Fibroblast of skin of left quadriceps (primary cell): ENCODE measurements at places on chromosomes 2 and 18.

- DNase-seq: no peak
Measured at GRCh38 chr2:25073025-25073424, 31.1 kb downstream of the EFR3B start.

DNA sequence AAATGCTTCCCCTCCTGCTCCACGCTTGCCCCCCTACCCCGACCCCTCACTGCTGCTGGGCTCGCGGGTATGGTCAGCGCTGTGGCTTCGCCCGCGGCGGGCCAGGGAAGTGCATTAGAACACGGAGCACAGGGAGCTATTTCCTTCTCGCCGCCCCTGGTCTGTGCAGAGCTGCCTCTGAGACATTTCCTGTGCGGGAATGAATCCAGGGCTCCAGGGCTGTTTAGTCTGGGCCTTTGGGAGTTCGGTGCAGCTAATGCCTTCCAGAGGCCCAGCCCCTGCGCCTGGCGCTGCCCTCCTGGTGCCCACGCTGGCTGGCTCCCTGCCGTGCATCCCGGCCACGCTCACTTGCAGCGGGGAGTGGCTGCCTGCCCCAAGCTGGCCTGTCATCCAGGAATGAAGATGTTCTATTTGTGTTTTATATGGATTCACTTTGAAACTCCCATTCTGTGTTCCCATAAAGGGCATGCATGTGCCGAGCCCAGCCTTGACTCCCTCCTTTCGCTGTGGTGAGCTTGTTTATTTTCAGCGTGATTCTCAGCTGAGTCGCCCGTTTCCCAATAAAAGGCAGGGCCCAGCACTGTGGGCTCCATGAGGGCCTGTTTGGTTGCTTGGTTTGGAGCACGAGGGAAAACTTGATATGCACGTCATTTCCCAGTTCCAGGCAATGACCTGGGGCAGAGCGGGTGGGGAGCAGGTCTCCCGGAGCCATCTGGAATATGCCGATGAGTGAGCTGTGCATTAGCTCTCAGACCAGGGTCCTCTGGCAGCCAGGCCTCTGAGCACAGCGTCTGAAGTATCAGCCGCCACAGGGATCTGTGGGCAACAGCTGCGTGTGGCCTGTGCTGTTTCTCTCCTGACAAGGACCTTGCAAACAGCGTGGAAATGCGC lies 42.7 kb downstream of the SH3RF3 start:
- DNase-seq: peak; percentile 91

DNA sequence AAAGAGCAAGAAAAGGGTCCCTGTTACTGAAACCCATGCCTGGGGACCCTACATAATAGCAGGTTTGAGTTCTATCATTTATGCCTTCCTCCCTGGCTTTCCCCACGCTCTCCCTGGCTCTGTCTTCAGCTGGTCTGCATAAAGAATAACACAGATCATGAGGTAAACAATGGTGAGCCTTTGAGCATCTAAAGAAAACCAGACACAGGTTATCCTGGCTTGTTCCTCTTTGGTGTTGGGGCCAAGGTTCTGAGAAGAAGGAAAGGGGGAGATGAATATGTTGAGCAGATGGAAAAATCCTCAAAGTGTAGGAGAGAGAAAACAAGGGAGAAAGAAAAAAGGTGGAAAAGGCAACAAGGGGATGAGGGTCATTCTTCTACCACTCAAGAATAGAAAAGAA lies 127.3 kb downstream of the CABYR start:
- no peak for DNase-seq

- DNase-seq: no peak
Measured at GRCh38 chr2:174336501-174337336, 2.0 kb downstream of the SP9 start.

DNA sequence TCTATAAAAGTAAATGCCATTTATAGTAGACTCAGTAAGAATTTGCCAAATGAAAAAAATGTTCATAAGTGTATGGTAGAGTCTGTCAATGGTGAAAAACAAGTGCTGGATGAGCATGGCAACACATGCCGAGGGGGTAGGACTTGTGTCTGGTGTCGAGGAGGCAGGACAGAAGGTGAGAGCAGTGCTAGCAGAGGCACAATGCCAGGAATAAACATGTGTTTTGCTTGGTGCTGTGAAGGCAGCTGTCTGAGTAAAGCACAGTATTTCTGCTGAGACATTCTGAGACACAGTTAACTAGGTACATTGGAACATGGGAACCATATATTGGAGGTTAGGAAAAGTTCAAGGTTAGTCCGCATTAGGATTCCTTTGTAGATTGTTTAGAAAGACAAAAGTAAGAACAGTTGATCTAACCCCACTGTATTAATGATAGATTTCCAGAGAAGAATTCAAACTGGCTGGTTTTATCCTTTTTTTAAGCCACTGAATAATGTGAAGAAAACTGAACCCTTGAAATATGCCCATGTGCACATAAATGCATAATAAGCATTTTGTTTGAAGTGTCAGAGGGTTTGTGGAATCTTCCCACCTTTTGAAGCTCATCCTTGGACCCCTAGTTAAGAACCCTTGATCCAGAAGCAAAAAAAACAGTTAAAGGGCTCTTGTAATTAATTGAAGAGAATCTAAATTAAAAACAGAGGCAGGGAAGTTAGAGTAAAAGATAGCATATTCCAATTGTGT lies 7.1 kb downstream of the RBM45 start:
- no peak for DNase-seq

- DNase-seq: peak; percentile 54
Measured at GRCh38 chr18:68548904-68549870, 165.7 kb downstream of the TMX3 start.

- DNase-seq: no peak
Measured at GRCh38 chr2:105090091-105090490, 52.2 kb downstream of the MRPS9 start.

- DNase-seq: no peak
Measured at GRCh38 chr18:2258954-2259353, 312.4 kb downstream of the METTL4 start.

GRCh38 chr2:96131813-96132745 lies 6.2 kb downstream of the ASTL start:
- DNase-seq: no peak

DNA sequence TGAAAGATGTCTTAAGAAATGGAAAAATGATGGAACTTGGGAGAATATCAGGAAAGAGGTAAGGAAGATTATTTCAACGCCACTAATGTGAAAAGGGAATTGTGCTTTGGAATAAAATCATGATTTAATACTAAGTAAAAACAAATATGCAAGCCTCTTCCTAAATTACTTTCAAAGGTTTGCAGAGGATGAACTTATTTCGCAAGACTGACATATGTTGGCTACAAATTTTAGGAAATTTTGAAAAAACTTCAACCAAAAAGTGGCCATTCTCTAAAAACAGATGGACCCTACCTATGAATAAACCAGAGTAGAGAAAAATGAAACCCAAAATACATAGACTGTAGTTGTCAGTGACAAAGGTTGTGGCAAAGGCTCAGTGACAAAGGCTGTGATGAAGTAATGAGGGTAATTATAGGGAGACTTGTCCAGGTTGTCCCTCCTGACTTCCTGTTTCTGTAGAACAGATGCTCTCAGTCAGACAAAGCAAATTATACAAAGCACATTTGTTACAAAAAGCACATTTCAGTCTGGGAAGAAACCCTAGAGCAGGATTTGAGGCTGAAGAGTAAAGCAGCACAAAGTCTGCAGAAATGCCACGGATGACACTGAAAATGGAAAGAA lies 39.5 kb downstream of the SFT2D3 start:
- no peak for DNase-seq

- DNase-seq: peak; percentile 53
Measured at GRCh38 chr2:177143444-177143843, 69.2 kb upstream of the HNRNPA3 start.

GRCh38 chr2:50448556-50448955 lies 583.4 kb downstream of the NRXN1 start:
- no peak for DNase-seq

- no peak for DNase-seq
Measured at GRCh38 chr18:9016633-9017166, 85.8 kb upstream of the NDUFV2 start.

DNA sequence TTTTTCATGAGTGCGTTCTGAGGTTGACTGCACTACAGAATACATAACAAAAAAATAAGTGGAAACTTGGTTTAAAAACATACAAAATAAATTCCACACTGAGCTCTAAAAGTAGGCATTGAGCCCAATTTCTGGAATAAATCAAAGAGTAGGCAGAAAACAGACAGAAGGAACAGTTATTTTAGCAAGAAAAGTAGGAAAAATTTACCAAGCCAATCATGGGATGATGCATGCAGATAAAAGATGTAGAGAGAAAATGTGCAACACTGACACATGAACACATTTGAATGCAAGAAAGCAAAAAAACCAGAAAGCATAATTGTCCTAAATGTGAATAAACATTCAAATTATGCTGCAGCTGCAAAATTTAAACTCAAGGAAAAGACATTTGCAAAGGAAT lies 308.3 kb downstream of the DLGAP1 start:
- DNase-seq: no peak

DNA sequence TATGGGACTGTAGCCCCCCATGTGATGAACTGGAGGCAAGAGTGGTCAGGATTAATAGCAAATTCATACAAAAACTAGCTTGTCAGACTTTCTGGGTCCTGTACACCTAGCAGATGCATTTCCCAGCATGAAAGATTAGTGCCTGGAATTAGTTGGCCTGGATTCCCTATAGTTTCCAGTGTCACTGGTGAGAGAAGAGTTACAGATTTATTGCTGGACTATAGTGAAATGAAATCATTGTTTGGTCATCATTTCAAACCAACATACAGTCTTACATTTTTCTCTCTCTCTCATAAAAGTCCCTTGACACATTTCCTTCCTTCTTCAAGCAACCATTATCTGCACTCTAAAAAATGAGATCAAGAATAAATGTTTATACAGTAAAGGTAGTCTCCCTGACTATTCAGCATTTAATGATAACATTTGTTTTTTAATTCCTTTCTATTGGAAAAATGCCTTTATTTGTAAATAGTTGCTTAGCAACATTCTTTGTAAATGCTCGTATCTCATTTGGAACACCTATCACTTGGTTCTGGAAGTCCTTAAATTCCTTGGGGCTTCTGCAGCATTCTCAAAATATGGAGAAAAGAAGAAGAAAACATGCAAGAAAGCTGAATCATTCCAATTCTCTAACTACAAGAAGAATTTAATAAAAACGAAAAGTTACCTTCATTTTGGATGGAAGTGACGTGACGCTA lies 144.4 kb downstream of the MREG start:
- no peak for DNase-seq

GRCh38 chr2:24239553-24239952 lies 64.7 kb downstream of the FAM228A start:
- no peak for DNase-seq

DNA sequence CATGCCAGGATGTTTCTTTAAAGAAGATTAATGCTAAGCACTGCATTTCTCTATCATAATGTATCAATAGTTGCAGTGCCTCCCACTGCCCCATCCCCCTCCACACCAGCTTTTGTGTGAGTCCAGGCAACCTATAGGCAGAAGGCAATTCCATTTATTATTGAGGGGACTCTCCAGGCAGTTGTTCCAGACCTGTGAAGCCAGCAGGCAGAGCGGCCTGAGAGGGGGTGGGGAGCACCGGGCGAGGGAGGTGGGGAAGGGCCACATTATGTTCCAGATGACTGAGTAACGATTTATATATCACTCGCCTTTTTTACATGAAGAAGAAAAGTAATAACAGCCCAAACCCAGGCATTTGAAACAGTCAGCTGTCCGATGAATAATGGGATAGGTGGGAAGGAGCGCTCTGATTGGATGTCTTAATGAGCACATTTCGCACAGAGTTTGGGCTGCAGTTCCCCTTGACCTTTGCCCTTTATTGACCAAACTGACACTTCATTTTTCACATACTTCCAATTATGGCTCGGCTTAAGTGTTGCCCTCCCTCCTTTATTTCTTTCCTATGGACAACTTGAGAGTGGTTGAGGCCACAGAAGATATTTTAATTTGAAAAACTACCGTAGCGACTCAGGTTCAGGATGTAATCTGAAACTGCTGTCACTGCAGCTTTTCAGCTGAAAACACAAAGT lies 34.4 kb downstream of the MEIS1 start:
- no peak for DNase-seq

DNA sequence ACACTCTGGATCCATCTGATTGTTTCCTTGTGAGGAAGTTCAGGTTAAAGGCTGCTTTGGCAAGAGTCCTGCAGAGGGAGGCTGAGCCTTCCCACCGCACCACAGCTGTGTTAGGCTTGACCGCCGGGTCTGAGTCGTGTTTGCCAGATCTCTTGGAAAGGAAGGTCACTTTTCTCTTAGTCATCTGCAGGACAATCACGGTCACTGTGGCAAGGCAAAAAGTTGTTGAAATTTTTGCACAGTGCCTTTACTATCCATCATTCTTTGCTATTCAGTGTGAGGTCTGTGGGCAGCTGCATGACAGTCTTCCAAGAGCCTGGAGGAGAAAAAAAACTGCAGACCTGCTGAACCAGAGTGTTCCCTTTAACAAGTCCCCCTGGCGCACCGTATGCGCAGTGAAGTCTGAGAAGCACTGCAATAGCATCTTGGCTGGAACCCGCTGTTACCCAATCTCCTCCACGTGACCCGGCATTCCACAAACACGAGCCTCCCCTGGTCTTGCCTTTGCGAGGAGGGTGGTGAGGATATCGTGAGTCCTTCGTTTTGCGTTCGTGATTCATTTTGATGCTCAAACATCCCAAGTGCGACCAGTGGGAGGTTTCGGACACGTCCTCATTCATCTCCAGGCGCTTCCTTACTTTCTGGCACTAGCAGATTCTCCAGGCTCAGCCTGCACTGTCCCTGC lies 23.0 kb downstream of the BIN1 start:
- DNase-seq: peak; percentile 69

- no peak for DNase-seq
Measured at GRCh38 chr2:236307641-236308040, 43.4 kb upstream of the ASB18 start.

- no peak for DNase-seq
Measured at GRCh38 chr2:1069847-1070246, 119.2 kb downstream of the SNTG2 start.

- DNase-seq: no peak
Measured at GRCh38 chr18:42872838-42873237, 242.6 kb downstream of the RIT2 start.

DNA sequence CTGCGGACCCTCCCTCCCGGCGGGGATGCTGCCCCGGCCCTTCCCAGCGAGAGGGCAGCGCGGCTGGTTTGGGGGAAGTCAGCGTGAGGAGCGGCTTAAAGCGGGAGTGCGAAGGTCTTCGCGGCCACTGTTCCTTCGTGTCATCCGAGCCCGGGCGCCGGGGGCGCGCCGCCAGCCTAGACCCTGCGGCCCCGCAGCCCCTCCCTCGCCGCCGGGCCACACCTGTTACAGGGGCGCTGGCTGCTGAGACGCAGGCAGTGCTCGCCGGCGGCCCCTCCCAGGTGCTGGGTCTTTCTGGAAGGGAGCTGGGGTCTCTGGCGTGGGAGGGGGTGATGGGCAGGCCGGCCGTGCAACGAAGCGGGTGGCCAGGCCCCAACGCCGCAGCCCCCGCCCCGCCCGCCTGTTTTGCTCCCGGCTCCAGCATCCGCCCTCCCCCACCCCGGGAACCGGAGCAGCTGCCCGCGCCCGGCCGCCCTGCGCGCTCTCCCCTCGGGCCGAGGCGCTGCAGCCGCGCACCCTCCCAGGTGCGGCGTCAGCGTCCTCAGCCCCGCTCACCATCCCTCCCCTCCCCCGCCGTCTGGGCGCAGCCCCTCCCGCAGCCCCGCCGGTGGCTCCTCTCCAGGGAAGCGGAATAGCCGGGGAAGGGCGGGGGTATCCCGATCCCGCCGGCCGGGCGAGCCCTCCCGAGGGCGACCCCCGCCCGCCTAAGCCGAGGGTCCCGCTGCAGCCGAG lies 727 bp downstream of the KIF1A start:
- no peak for DNase-seq
